ENCODE measurements at places on chromosomes 11 and 22. TPM values are rescaled to one million over a fixed set of nuclear protein-coding genes. Genes with fewer than 3 reads are reported as not detected.

The MYOD1 gene
- not detected for total RNA-seq

The LRP4 gene
- not detected for total RNA-seq

The TSPAN18 gene
- 44.9 TPM for total RNA-seq

The KIAA1671 gene
- total RNA-seq: 22.4 TPM

The ZNRF3 gene
- 0.64 TPM for total RNA-seq

The DEUP1 gene
- total RNA-seq: not detected

The AIFM3 gene
- total RNA-seq: 0.51 TPM

The P2RX6 gene
- total RNA-seq: 0.12 TPM

The OR51I1 gene
- not detected for total RNA-seq

The OR2AG2 gene
- 0.41 TPM for total RNA-seq

The NXPE2 gene
- not detected for total RNA-seq

The OR5M10 gene
- total RNA-seq: not detected

The PLA2G6 gene
- 48.7 TPM for total RNA-seq

The GPR83 gene
- total RNA-seq: 0.10 TPM

The TIMP3 gene
- not detected for total RNA-seq

The PRR33 gene
- total RNA-seq: not detected

The ARSA gene
- total RNA-seq: 67.0 TPM

The GRM5 gene
- total RNA-seq: not detected

The MMP11 gene
- total RNA-seq: 0.49 TPM

The SLC17A6 gene
- total RNA-seq: not detected

The CRYBB3 gene
- total RNA-seq: 0.61 TPM

The IGLL1 gene
- total RNA-seq: not detected

The OR52E8 gene
- total RNA-seq: not detected

The SEZ6L gene
- total RNA-seq: not detected

The GGTLC2 gene
- not detected for total RNA-seq

The SLC7A4 gene
- not detected for total RNA-seq

The CSRP3 gene
- not detected for total RNA-seq

The LRFN4 gene
- total RNA-seq: 19.6 TPM

All from T-helper 1 cell treated with Interleukin-12 subunit alpha and Interleukin-12 subunit beta and Interleukin-4 antibody, amounts not matched to agents 30 ng/mL and 1 ng/mL, for 36 hours (primary cell).